ENCODE measurements at places on chromosomes 6 and 20. TPM values are rescaled to one million over a fixed set of nuclear protein-coding genes. Genes with fewer than 3 reads are reported as not detected.

- DNase-seq, result no peak
Measured at GRCh38 chr6:31152781-31153180, 4.8 kb downstream of the CCHCR1 start.

RIN2 gene
- total RNA-seq, result 0.26 TPM

TMEM74B gene
- total RNA-seq, result not detected

KIAA0408 gene
- 2.2 TPM for total RNA-seq

GRCh38 chr6:23308166-23308565, 738.8 kb downstream of the HDGFL1 start:
- no peak for DNase-seq

OR11A1 gene
- total RNA-seq, result not detected

GRM1 gene
- total RNA-seq, result not detected

POU5F1 gene
- total RNA-seq, result 0.61 TPM

RPP40 gene
- total RNA-seq, result 2.0 TPM

TMEM63B gene
- 19.9 TPM for total RNA-seq

GRCh38 chr20:31990641-31991338, 19.4 kb upstream of the CCM2L start:
- DNase-seq, result no peak

PDYN gene
- total RNA-seq, result not detected

GRCh38 chr20:31869942-31870725, at the start of the genes DUSP15 and TTLL9:
DUSP15 (minus strand) TSS chr20:31870527; CDS start chr20:31870337, 190 bp downstream.
TTLL9 (plus strand) TSS chr20:31870634; CDS start chr20:31871127, 493 bp downstream.
- DNase-seq, result no peak
